Right renal pelvis (tissue), 4 donors: ENCODE measurements at places on chromosomes 7 and 10. TPM values are rescaled to one million over a fixed set of nuclear protein-coding genes. Genes with fewer than 3 reads are reported as not detected.

ANKRD61 gene
- polyA plus RNA-seq = 0.70 TPM

DNA sequence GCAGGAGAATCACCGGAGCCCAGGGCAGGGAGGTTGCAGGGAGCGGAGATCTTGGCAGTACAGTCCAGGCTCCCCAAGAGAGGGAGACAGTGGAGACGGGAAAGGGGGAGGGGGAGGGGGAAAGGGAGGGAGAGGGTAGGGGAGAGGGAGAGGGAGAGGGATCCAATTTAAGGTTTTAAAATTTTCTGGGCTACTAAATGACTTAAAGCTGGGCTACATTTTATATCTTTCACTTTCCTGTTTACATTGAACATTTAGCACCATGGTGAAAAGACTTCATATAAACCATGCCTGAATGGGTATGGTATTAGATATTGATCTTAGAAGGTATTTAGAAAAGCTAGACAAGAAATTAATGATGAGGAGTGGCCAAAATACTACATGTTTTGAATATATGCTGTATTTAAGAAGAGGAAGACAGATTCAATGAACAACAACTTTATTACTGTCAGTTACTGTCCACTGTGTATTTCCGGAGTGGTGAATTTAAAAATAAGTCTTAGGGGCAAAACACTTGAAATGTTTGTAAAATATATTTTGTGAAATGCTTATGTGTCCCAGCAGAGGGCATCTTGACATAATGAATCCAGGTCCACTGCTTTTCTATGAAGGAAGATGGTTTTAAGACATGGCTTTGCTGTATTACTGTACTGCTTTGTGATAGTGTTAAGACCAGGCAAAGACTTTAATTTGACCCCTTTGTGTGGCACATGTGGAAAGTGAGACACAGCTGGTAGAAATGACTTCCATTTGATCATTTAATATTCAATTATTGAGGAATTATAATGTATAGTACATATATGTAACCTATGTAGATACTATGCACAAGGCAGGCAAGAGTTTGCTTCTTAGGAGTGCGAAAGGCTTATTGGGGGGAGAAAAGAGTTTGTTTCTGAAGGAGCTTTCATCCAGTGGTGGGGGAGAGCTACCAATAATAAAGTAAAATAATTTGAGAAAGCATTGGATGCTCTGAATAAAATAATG lies 52.8 kb downstream of the NRF1 start:
- peak; percentile 20 for DNase-seq

- DNase-seq = no peak
Measured at GRCh38 chr7:102415685-102416225, 17.6 kb upstream of the ORAI2 start.

SIRT1 gene
- 50.5 TPM for polyA plus RNA-seq

DNA sequence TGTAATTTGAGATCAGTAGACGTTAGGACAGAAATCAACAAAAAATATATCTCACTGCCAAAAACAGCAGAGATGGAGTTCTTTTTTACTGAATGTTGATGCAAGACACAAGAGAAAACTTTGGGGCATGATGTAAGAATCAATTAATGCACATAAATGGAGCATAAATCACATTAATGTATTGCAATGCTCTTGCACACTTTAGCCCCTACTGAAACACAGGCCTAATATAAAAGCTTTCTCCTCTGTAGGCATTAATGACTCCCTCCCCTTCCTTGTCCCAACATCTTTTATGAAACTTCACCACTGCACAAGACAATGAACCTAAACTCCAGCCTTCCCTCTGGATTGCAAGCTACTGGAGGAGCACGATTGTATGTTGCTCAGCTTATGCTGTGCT lies 58.8 kb downstream of the CACNA2D1 start:
- no peak for DNase-seq

EN2 gene
- 0.04 TPM for polyA plus RNA-seq

DNA sequence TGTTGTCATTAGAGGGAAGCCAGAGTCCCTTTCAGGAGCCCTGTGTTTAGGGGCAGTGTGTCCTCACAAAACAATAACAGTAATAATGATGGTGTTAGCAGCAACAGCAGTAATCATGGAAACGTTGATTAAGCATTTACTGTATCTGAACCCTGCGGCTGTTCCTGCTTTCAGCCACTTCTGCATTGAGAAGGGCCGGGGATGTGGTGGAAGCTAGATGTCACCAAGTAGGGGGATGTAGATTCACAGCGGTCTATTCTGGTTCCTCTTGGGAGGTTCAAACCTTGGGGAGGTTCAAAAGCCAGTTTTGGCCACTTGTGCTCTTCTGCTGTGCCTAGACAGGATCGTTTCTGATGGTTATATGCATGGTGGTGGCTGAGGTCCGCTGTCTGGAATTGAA lies 44.8 kb downstream of the PRPF18 start:
- DNase-seq = no peak

WDR86 gene
- polyA plus RNA-seq = 26.3 TPM

PAPOLB gene
- 0.10 TPM for polyA plus RNA-seq

NRP1 gene
- polyA plus RNA-seq = 156 TPM

DNA sequence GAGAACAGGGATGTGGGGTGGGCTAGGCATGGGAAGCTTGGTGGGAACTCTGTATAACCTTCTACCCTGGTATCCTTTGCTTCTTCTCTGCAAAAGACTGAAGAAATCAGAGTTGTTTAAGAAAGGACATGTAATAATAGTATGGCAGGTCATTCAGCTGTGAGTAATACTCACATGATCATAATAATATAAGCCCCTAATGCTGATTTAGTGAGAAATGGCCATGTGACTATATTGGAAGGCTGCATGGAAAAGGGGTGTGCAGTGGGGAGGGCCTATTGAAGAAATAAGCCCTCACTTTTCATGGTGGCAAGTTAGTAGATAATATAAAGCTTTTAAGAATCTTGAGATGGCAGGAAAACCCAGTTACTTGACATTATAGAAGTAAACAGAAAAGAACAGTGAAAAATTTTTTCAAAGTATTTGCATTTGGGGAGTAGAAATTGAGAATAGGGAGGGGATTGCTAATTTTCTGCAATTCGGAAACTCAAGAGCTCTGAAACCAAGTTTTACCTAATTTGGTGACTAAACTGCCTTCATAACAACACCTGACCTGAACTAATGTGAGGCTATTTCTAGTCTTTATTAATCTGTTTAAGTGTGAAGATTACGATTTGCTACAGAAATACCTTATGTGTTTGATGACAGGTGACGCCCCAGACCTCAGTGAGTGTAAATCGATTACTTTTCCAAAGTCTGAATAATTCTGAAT lies 44.4 kb downstream of the ATXN7L1 start:
- no peak for DNase-seq

- no peak for DNase-seq
Measured at GRCh38 chr7:50921114-50921813, 138.6 kb upstream of the GRB10 start.

- peak; percentile 38 for DNase-seq
Measured at GRCh38 chr7:80699045-80699638, 60.7 kb downstream of the CD36 start.

DNA sequence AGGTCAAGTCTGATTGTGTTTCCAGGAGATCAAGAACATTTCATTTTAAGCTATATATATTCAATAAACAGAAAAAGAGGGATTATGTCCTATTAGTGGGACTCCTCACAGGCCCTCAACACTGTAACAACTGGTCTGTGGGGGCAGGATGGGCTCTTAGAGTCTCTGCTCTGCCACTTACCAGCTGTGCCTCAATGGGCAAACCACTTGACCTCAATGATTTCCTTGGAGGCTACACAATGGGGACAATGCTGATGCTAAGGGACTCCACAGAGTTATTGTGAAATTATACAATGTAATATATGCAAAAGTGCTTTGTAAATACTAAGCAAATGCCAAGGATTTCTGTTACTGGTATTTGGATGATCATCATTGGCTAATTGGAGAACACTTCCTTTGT lies 33.2 kb upstream of the MXI1 start:
- no peak for DNase-seq

CYP2C19 gene
- 0.09 TPM for polyA plus RNA-seq

GRCh38 chr7:83575436-83575835 lies 73.5 kb downstream of the SEMA3E start:
- DNase-seq = no peak

- no peak for DNase-seq
Measured at GRCh38 chr10:52811776-52812175, 39.2 kb upstream of the MBL2 start.

ADRA2A gene
- 3.4 TPM for polyA plus RNA-seq

IRF5 gene
- 7.3 TPM for polyA plus RNA-seq

GRCh38 chr10:72320676-72321247 lies 34.0 kb downstream of the DNAJB12 start:
- DNase-seq = no peak

MMP21 gene
- polyA plus RNA-seq = 0.38 TPM

DNA sequence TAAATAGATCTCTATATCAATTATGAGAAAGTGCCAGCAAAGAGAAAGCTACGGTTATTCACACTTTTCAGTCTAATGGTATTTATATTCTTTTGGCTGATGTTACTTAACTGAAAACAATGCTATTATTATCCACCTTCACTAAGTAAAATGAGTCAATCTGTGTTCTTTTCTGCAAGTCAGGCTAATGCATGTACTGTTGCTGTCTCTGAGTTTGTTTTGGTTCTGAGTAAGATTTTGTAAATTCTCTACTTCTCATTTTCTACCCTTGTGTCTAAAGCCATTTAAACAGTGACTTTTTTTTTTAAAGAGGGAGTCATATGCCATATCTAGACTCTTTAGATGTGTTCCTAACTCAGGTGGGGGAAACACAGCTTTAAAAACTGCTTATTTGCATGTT lies 7.5 kb downstream of the VWC2 start:
- DNase-seq = no peak

GRCh38 chr7:48158404-48158803 lies 12.9 kb upstream of the ABCA13 start:
- no peak for DNase-seq

PAX4 gene
- polyA plus RNA-seq = not detected

DNA sequence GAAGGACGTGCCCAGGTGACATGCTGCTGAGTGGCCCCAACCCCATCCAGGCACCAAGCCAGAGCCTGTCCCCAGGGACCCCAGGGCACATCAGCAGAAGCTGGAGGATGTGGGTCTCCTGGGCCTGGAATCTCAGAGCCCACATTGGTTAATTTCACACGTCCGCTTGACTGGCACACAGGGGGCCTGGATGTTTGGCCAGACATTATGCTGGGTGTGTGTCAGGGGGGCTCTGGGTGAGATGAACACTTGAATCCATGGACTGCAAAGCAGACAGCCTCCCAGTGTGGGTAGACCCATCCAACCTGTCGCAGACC lies 79.1 kb upstream of the RET start:
- DNase-seq = no peak

DNA sequence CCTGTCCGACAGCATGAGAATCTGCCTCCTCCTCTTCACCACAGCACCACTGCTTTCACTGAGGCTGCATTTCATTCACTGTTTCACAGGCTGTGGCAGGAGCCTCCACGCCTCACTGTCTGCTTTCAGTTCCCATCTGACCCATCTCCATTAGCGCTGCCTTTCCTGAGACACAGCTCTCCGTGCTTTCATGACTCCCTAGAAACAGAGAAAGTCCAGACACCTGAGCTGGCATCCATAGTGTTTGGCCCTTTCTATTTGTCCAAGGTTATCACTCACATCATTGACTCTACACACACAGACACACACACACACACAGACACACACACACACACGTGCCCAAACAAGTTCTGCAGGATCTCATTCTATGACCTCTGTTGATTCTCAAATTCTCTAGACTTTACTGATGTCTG lies 5.2 kb downstream of the LGI1 start:
- no peak for DNase-seq

GRCh38 chr7:157553256-157553655 lies 216.5 kb downstream of the DNAJB6 start:
- no peak for DNase-seq

- DNase-seq = no peak
Measured at GRCh38 chr7:92417913-92418312, 29.4 kb upstream of the GATAD1 start.

GRCh38 chr10:93054486-93054885 lies 6.1 kb upstream of the CYP26C1 start:
- DNase-seq = no peak

DNA sequence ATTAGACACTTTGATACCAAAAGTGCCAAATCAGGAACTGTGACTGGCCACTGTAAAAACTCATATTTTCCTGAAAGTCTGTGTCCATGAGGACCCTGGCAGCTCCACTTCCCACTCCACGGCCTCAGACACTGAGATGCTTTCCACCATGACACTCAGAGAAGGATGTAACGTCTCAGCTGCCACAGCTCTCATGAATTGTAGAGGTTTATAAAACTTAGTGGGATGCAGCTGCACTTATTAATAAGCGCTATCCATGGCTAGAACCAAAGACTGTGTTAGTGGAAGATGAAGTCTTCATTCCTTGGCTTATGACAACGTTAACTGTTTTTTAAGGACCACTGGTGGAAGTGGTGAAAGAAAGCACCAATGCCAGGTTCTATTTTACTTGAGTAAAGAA lies 121.0 kb downstream of the ITIH5 start:
- DNase-seq = no peak

GFRA1 gene
- 29.4 TPM for polyA plus RNA-seq

DNA sequence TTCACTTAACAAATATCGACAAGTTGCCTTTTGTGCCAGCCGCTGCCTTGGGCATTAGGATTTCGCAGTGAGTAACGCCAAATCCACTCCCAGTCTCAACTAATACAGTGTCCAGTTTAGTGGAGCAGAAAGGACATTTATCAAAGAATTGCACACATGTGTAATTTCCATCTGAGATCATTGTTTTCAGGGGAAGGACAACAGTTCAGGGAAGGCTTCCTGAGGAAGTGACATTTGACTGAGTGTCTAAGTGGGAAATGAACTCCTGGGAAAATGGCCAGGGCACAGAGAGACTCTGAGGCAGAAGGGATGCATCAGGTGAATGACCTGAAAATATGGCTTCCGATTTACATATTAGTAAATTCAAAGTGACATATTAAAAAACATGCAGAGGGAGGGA lies 89.4 kb downstream of the ITGA8 start:
- DNase-seq = no peak

DNA sequence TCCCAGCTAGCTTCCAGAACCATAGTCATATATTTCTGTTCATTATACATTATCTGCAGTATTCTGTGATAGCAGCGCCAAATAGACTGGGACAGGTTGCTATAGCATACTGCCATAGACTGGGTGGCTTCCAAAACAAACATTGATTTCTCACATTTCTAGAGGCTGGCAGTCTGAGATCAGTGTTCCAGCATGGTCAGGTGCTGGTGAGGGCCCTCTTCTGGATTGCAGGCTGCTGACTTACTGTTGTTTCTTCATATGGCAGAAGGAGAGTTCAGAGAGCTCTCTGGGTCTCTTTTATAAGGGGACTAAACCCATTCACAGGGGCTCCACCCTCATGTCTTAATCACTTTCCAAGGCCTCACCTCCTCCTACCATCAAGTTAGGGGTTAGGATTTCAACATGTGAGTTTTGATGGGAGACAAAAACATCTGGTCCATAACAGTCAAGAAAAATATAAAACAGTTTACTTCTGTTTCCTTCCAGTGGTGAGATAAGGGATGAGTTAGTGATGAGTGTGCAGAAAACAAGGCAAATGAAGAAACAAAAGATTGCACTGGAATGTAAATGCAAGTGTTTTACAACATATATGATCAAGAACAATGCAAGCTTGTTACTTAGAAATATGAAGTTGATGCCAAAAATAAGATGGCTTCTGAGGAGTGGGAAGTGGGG lies 399.0 kb upstream of the C7orf33 start:
- no peak for DNase-seq

- DNase-seq = no peak
Measured at GRCh38 chr10:131573256-131573655, 261.7 kb upstream of the TCERG1L start.
